ENCODE measurements at places on chromosomes 2 and 18.

DNA sequence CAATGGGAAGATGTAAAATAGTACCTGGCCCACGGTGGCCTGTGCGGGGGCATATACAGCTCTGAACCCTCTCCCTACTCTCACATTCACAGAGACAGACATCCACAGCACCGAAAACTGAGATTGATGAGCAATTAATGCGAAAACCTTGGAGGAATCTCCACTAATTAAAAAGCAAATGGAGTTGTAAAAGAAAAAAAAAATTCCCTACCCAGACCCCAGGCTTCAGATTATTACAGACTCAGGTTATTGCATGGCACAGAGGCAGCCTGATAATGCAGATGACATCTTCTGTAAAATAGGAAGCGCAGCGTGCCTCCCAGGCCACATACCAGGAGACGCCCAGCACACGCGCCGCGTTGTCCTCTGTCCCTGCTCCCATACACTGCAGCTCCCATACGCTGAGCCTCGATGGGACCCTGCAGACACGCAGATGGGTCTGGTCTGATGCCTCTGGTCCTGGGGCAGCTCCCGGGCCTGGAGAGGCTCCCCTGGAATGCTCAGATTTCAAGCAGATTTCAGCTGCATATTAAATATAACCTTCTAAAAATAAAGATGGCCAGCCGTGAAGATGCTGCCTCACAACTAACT, 496.1 kb upstream of the MYT1L start:
- DNase-seq = no peak

DNA sequence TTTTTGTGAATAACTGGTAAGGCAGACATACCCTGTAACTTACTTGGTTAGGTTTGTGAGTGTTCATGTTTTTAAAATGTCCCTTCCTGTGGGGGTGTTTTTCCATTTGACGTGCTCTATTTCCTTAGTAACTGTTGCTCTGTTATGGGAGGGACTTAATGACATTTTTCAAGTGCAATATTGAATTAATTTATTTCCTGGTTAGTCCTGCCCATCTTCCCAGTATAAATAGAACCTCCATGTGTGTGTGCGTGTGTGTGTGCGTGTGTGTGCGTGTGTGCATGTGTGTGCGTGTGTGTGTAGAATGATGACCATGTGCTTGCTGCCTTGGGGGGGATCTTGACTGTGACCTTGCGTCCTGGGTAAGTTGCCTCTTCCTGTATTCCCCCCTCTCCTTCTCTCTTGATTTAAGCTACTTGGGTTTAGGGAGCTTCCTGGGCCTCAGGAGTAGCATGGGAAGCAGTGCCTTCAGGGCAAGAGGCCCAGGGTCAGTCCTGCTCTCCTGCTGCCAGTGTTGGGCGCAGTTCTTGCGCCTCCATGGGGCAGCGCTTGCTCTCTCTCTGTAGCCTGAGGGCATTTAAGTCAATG, 163.9 kb downstream of the LDLRAD4 start:
- DNase-seq = peak; percentile 94

- no peak for DNase-seq
Observed at GRCh38 chr2:24885221-24886125, 34.6 kb downstream of the ADCY3 start.

- DNase-seq = no peak
Observed at GRCh38 chr18:6155707-6156106, 259.0 kb downstream of the L3MBTL4 start.

DNA sequence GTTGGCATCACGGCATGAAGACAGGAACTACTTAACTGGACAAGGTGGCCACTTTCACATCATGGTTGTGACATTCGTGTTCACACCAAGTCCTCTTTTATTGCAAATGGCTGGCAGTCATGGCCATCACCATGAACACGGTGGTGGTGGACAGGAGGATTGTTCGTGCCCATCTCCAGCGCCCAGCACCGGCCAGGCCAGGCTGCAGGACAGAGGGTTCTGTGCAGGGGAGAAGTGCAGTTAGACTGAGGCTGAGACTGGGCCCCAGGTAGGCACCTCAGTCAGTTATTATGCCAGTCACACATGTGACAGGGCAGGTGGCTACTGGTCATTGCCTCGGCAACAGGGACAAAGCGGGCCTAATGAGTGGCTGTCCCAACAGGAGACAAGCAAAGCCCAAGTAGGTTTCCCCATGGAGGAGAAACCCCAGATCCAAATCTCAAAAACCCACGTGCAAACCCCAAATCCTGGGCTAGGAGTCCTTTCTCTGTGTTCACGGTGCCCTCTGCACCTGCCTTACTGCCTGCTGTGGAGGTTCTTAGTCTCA, 468.1 kb upstream of the MYT1L start:
- no peak for DNase-seq

- no peak for DNase-seq
Observed at GRCh38 chr2:47226923-47227220, 71.8 kb upstream of the STPG4 start.

GRCh38 chr2:236341721-236342120, 77.5 kb upstream of the ASB18 start:
- peak; percentile 26 for DNase-seq

- DNase-seq = peak; percentile 89
Observed at GRCh38 chr18:40063488-40063887, 1891.5 kb upstream of the PIK3C3 start.

- no peak for DNase-seq
Observed at GRCh38 chr2:231554327-231554726, 24.1 kb upstream of the NMUR1 start.

GRCh38 chr2:217691516-217691915, 311.3 kb downstream of the TNS1 start:
- DNase-seq = no peak

- DNase-seq = no peak
Observed at GRCh38 chr2:174334278-174334715, 457 bp upstream of the SP9 start.

GRCh38 chr18:41666231-41666630, 288.8 kb upstream of the PIK3C3 start:
- no peak for DNase-seq

- DNase-seq = peak; percentile 57
Observed at GRCh38 chr2:38095996-38096861, 20.3 kb upstream of the CYP1B1 start.

GRCh38 chr2:121451398-121451797, 79.3 kb upstream of the RNU4ATAC start:
- no peak for DNase-seq

- DNase-seq = no peak
Observed at GRCh38 chr2:75221862-75222261, 22.5 kb upstream of the TACR1 start.

GRCh38 chr18:79400091-79400590, 4.4 kb downstream of the NFATC1 start:
- peak; percentile 14 for DNase-seq

- peak; percentile 63 for DNase-seq
Observed at GRCh38 chr18:35971661-35972196, 750 bp upstream of the RMP24 start.

DNA sequence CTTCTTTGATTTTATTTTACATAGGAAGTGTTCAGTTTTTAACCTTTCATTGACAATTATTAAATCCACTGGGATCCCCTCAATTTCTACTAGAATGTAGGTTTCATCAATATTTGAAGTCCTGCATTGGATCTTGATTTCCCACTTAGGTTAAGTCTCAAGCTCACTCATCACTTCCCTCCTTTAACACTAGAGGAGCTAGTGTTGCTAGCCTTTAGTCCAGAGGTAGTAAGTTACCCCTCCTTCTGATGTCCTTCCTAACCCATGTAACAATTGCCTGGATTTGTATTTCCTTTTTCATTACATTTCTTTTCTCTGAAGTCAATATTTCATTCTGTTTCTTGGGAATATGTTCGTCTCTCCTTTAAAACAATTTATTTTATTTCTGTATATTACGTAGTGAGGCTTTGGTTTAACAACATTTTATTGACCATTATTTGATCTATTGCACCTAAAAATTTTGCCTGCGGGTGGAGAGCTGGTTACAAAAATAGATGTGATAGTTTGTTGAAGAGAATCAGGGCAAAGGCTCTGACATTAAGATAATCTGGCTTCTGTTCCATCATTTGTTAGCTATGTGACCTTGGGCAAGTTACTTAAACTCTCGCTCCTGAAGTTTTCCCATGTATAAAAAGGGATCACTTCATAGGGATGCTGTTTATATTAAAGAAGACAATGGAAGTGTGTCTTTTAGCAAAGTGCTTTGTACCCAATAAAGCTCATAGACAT, 833.0 kb downstream of the SLC4A3 start:
- DNase-seq = no peak

DNA sequence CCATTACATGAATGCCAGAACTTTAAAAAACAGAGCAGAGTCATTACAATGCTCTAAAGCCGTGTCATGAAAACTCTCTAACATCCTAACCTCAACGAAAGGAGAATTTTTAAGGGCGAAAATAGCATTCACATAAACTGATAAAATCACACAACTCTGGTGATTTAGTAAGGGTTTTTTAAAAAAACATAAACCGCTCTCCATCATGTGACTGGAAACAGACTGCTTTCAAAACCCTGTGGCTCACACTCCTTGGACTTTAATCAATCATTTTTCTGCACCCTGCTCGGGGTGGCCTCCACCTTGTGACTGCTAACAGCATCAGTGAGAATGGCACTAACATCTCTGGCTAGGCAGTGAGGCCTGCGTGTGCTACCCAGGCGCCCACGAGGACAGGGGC, 12.1 kb downstream of the DOCK10 start:
- no peak for DNase-seq

- DNase-seq = peak; percentile 97
Observed at GRCh38 chr2:189254268-189254883, 74.8 kb upstream of the COL5A2 start.

GRCh38 chr2:5689750-5690149, 2.4 kb upstream of the SOX11 start:
- DNase-seq = no peak

GRCh38 chr2:46142546-46143428, 154.4 kb upstream of the EPAS1 start:
- no peak for DNase-seq

DNA sequence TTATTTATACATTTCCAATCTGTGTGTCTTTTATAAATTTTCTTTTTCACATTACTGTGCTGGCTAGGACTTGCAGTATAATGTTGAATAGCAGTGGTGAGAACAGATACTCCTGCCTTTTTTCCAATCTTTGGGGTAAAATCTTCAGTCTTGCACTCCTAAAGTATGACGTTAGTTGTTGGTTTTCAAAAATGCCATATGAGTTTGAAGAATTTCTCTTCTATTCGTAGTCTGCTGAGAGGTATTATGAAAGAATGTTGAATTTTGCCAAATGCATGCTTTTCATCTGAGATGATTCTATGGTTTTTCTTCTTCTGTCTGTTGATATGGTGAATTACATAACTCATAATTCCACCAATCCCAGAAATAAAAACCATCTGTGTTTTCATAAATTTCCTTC, 335.3 kb upstream of the CHST9 start:
- DNase-seq = no peak

DNA sequence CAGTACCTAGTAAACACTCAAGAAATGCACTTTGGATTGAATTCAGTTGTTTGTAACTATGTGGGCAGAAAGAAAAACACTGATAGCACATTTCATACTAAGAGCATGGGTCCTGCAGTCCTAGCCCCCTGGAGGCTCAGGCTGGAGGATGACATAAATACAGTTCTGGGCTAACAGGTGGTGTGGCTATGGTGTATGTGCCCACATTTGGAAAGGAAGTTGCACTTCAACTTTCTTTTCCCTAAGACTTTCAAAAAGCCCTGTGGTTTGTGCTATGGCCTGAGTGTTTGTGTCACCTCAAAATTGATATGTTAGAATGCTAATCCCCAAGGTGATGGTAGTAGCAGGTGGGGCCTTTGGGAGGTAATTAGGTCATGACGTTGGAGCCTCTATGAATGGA, 218.2 kb downstream of the CDCA7 start:
- DNase-seq = no peak

- no peak for DNase-seq
Observed at GRCh38 chr18:24629921-24630320, 169.5 kb downstream of the HRH4 start.

DNA sequence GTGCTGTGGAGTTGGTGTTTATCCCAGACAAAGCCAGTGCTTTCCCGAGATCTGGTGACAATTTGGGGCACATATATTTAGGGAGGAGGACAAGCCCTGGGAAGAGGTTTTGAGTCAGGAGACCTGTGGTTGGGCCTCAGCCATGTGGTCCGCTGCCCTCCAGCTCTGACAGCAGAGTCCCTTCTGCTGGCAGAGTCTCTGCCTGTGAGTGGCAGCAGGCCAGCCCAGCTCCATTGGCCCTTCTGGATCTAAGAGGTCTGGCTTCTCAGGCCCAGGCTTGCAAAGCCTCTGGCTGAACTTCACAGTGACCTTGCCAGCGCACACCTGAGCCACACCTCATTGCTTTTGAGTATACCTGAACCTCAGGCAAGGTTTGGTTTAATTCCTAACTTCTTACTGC, 115.3 kb downstream of the BCL2L11 start:
- DNase-seq = no peak

GRCh38 chr2:107148496-107148895, 262.5 kb upstream of the ST6GAL2 start:
- DNase-seq = no peak

- no peak for DNase-seq
Observed at GRCh38 chr2:19933351-19933981, 31.7 kb upstream of the TTC32 start.

GRCh38 chr2:8674420-8675009, 7.3 kb upstream of the ID2 start:
- no peak for DNase-seq

DNA sequence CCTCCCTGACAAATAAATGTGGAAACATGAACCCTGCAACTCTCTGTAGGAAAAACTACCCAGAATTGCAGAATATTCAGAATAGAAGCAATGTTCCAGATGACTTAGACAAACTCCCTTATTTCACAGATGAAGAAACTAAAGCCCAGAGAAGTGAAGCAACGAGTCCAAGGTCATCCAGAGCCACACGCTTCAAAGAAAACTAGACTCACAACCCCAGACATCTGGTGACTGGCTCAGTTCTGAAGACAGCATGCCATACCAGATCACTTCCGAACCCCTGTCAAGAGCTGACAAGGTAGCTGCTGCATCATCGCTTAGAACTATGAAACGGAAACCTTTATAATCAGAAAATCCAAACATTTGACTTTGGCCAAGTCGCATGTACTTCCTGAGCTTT, 101.3 kb downstream of the PID1 start:
- no peak for DNase-seq

- DNase-seq = no peak
Observed at GRCh38 chr2:238911376-238912227, 63.7 kb downstream of the TWIST2 start.

DNA sequence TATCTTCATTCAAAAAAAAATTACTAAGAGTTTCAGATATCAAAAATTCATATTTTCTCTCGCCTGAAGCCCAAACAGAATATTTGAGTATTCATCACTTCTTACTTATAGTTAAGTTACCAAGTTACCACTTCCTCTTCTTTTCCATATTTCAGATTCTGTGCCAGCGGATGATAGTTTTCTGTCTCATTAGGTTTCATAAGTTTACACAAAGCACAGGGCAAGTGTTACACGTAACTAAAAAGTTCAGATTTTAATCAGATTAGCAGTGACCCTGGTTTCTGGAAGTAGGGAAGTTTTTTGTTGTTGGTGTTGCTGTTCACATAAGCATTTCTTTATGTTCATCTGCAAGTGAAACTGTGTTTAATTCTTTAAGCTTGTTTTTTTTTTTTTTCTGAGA, 10.2 kb downstream of the AFTPH start:
- no peak for DNase-seq

- no peak for DNase-seq
Observed at GRCh38 chr2:218823196-218823855, 8.3 kb downstream of the PRKAG3 start.

Measured in skin of body (tissue), 3 donors.